ENCODE measurements at places on chromosomes 11 and 22. TPM values are rescaled to one million over a fixed set of nuclear protein-coding genes. Genes with fewer than 3 reads are reported as not detected.
A peak's percentile ranks its signal among the peaks of the same experiment; 100 is the strongest.

DNA sequence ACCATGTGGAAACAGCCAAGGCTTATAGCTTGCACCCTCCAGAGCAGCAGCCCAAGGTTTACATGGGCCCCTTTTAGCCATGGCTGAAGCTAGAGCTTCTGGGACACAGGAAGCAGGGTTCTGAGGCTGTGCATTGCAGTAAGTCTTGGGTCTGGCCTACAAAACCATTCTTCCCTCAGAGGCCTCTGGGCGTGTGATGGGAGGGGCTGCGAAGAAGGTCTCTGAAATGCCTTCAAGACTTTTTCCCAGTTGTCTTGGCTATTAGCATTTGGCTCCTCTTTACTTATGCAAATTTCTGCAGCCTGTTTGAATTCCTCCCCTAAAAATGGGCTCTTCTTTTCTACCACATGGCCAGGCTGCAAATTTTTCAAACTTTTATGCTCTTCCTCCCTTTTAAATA is 109.5 kb downstream of the BBOX1 start:
- DNase-seq, result no peak

GRCh38 chr11:75356613-75357012 is 5.2 kb upstream of the ARRB1 start:
- no peak for DNase-seq

DNA sequence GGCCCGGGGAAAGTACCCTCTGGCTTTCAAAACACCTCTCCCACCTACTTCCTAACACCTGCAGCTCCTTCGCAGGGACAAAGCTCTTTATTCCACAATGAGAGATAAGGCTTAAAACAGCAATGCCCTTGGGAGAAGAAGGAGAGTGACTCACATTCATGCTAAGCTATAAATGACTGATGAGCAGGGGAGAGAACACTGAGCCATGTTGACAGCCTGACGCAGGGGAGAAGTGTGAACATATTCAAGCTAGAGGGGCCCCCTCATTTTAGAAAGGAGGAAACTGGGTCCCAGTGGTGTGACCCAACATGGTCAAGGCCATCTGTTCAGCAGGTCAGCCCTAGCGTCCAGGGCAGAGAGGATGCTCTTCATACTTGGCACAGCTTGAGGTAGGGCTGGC is 171.8 kb downstream of the DSCAML1 start:
- no peak for DNase-seq

GRCh38 chr22:19880786-19881569 is 26.3 kb upstream of the GNB1L start:
- peak; percentile 91 for DNase-seq

DNA sequence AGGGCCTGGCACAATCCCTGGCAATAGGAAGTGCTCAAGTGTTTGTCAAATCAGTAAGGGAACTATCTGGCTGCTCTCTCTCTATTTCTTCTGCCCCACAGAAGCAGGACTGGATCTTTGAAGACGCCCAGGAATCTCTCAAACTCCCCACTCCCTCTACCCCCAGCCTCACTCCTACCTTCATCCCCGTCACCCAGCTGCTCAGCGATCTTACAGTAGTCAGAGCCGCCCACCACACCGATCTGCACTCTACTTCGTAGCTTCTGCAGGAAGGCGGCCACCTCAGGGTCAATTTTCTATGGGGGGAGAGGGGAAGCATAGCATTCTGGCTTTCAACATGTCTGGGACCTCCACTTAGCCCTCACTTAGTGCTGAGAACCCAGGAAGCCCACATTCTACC is 3.7 kb downstream of the PMM1 start:
- no peak for DNase-seq

DNA sequence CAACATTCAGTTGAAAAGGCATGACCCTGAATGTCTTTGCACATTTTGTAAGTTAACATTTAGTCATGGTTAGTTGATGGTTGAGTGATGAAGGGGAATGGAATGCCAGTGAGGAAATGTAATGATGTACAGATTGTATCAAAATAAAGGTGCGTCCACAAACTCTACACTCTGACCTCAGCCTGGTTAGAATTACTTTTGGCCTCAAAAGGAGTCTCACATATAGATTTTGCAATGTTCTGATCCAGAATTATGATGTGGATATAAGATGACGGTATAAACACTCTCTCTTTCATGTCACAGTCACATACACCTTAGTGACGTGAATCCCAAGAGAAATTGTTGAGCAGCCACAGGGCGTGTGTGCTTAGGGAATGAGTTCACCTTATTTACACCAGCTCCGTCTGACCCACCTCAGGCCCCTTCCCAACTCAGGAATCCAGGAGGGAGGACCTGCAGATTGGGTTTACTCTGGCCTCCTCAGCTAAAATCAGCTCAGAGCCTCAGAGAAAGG is 100.1 kb downstream of the RDX start:
- DNase-seq, result no peak

DNA sequence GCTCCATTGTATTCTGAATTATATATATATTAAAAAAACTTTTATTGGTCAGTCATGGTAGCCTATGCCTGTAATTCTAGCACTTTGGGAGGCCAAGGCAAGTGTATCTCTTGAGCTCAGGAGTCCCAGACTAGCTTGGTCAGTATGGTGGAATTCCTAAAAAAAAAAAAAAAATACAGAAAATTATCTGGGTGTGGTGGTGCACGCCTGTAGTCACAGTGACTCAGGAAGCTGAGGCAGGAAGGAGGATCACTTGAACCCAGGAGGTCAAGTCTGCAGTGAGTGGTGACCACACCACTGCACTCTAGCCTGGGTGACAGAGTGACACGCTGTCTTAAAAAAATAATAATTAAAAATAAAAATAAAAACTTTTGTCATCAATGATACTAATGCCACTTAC is 133.2 kb downstream of the FAT3 start:
- no peak for DNase-seq

DNA sequence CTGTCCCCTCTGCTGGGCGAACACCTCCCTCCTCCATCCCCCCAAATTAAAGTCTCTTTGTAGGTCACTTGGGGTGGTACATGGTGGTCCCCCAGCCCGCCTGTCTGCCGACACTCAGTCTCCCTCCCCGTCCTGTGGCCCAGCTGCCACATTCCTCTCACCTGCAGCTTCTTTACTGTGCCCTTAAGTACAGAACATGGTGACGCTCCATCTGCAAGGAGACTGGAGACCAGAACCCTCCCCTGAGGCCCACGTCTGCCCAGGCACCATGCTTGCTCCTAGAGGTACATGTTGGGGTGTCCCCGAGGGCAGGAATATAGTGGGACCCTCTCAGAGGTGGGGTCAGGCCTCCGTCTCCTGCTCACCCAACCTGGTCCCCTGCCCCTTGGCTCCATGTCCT is 5.6 kb upstream of the EHD1 start:
- peak; percentile 59 for DNase-seq

- DNase-seq, result no peak
Measured at GRCh38 chr11:17421781-17422180, 33.3 kb upstream of the KCNJ11 start.

- DNase-seq, result peak; percentile 45
Measured at GRCh38 chr11:35953081-35953760, 9.4 kb downstream of the LDLRAD3 start.

DNA sequence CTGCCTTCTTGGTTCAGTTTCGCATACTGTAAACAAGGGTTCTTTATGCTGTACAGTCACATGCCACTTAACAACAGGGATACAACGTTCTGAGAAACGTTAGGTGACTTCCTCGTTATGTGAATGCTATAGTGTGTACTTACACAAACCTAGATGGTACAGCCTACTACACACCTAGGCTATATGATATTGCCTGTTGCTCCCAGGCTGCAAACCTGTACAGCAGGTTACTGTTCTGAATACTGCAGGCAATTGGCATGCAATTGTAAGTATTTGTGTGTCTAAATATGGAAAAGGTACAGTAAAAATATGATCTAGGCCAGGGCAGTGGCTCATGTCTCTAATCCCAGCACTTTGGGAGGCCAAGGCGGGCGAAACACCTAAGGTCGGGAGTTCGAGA is 85.7 kb upstream of the PRDM11 start:
- no peak for DNase-seq

- DNase-seq, result no peak
Measured at GRCh38 chr11:81159900-81160299, 1573.8 kb downstream of the FAM181B start.

GRCh38 chr22:50305923-50306566 is 1.4 kb downstream of the PLXNB2 start:
- peak; percentile 96 for DNase-seq

GRCh38 chr22:34116126-34116525 is 195.8 kb upstream of the LARGE1 start:
- no peak for DNase-seq

DNA sequence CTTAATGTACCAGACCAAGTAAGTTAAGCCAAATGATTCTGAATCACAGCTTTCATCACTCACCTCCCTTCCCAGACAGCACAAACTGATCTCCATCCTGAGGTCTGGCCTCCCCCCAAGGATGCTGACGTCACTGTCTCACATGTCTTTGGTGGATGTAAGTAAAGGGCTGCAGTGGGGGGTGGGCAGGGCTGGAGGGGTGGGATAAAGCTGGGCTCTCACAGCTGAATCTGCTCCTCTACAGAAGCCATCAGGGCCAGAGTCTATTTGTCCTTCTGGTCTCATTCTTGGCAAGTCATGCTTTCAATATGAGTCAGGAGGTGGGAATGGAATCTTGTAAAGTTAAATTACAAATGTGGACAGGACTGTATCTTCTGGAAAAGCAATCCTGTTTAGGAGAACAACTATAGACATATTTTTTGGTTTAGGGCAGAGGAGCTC is 32.7 kb downstream of the P4HA3 start:
- peak; percentile 19 for DNase-seq

The UBE2L3 gene
- total RNA-seq, result 45.8 TPM

The KCNQ1 gene
- total RNA-seq, result 45.5 TPM

The WBP2NL gene
- 2.5 TPM for total RNA-seq

The OR5B21 gene
- not detected for total RNA-seq

The WNT7B gene
- 1.6 TPM for total RNA-seq

The CASP4 gene
- total RNA-seq, result 60.3 TPM

The OR8J1 gene
- not detected for total RNA-seq

The OR52I1 gene
- total RNA-seq, result not detected

The CD3D gene
- total RNA-seq, result 8.7 TPM
